ENCODE measurements at places on chromosomes 16 and 17.

- DNase-seq = no peak
Measured at GRCh38 chr17:17455173-17455572, 21.6 kb upstream of the MED9 start.

- no peak for DNase-seq
Measured at GRCh38 chr16:83215406-83216001, 588.7 kb downstream of the CDH13 start.

DNA sequence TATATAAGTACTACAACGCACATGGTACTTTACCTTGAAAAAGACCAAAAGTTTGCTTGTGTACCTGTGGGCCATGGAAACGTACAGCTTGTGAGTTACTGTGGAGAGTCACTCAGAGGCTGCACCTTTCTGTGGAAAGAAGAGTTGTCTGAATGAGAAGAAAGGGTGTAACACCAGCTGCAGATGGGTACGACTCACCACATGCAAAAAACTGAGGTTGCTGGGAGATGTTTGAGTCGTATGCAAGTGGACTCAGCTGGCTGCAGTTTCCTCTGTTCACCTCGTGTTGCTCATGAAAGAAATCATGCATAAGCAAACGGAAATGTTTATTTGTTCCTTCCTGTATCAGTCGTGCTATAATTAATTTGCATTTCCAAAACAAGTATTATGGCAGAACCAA is 22.4 kb upstream of the DYNLRB2 start:
- DNase-seq = no peak

DNA sequence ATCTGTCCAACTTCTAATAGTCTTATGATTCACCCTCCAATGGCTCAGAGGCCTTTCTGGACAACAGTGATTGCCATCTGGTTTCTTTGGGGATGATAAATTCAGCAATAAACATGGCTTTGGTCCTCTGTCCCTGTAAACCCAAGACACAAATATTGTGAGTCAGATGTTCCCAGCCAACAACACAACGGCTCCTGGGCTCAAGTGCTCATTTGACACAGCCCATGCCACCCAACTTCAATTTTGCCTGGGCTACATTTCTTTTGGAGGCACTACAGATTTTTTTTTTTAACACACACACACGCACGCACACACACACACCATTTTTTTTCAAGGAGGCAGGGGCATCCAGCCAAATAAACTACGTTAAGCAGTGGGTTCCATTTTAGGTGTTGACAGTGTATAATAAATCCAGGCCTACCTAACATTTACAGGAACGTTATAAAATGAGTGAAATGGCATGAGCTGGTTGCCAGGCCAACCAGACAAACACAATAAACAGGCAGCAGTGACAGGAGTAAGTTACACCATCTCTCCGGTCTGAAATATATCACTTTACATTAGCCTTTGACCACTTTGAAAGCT is 939.9 kb upstream of the SOX9 start:
- DNase-seq = no peak

DNA sequence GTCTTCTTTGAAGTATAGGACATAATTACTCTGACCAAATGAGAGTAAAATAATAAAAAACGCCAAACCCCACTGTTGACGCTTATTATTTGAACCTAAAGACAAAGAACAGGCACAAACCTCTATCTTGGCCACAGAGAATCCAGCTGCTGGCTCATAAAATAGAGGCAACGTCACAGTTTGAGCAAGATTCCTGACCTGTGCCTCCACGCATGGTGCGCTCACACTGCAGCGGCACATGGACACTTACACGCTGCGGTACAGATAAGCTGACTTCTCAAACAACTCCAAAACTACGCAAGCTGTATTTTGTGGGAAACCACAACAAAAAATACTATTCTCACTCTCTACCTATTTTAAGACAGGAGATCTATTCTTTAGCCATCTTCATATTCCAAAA is 38.8 kb upstream of the TRAP1 start:
- DNase-seq = no peak

DNA sequence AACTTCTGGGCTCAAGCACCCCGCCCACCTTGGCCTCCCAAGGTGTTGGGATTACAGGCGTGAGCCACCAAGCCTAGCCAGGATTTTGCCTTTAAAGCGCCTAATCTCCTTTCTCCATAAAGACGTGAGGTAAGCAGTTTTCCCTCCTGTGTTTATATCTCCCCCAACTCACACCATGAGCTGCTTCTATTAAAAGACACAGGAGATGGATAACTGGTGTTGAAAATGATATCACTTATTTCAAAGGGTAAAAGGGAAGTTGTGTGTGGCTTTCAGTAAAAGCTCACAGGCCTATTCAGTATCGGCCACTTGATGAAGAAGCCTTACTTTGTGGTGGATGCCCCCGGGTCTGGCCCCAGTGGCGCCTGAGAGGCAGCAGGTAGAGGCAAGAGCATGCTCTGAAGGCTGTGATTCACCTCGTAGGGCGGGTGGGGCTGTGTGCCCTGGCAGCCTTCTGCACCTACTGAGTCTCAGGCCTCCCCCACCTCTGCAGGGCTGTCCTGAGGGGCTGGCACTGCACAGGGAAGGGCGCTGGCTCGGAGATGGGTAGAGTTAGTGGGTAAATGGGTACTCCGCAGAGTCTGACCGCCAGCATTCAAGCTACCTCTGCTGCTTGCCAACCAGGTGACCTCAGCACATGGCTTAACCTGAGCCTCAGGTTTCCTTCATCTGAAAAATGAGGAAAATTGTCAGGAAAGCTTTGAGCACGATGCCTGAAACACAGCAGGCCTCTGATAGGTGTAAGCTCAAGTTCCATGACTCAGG is 146.8 kb downstream of the CLEC16A start:
- DNase-seq = no peak

DNA sequence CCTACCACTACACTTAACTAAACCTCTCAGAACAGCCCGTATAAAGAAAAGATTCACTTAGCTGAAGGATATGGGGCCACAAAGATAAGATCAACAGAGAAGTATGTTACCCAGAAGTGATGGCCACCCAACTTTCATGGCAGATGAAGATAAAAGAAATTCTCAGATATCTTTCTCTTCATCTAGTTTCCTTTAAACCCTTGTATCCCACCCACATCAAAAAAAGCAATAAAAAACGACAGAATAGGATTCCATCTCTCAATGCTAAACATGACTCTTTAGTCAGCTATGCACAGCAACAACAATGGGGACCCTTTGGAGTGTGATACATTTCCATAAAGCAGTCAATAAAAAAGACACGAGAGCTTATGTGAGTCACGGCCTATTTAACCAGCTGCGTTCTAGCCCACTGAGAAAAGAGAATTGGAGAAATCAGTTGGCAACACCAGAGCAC is 86.6 kb downstream of the SNX11 start:
- no peak for DNase-seq

DNA sequence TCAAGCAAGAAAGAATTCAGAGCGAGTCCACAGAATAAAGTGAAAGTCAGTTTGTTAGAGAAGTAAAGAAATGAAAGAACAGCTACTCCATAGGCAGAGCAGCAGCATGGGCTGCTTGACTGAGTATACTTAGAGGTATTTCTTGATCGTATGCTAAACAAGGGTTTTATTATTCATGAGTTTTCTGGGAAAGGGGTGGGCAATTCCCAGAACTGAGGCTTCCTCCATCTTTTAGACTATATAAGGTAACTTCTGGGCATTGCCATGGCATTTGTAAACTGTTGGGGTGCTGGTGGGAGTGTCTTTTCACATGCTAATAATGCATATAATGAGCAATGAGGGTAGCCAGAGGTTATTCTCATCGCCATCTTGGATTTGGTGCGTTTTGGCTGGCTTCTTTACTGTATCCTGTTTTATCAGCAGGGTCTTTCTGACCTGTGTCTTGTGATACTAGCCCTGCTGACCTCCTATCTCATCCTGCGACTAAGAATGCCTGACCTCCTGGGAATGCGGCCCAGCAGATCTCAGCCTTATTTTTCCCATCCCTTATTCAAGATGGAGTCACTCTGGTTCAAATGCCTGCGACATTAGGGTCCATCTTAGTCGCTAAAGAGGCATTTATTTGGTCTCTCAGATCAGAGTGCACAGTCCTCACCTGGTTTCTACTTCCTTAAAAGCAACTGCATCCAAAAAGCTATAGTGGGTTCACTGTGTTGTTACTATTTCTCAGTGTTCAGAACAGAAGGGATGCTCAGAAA is 100.6 kb upstream of the CACNG5 start:
- no peak for DNase-seq

DNA sequence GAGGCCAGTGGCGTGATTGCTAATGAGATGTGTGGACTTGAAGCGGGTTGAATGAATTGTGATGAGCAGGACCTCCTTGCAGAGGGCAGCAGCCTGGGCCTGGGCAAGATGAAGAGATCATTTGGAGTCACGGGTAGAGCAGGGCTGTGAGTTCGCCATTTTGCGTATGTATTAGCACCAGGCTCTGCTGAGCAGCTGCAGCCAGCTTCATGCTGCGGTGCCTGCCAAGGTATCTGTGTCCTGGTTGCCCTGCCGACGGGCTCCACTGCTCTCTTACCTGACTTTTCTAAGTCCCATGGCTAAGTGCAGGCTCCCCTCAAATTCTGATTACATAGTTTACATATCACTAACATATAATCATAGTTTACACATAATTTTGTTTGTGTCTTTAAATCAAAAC is 295.7 kb downstream of the SNX29 start:
- DNase-seq = no peak

- DNase-seq = no peak
Measured at GRCh38 chr16:75928295-75928694, 202.0 kb upstream of the CPHXL start.

DNA sequence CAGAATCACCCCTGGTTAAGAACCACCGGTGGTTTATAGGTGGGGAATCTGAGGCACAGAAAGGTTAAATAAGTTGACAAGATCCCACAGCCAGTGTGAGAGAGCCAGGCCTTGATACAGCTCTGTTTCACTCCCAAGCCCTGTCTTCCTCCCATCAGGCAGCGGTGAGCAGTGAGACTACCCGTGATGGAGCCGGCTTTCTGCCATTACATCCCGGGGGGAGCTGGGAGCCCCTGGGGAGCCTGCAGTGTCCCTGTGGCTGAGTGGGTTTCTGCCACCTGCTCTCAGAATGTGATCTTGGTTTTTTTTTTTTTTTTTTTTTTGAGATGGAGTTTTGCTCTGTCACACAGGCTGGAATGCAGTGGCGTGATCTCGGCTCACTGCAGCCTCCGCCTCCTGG is 66.4 kb downstream of the ABCC1 start:
- DNase-seq = no peak

DNA sequence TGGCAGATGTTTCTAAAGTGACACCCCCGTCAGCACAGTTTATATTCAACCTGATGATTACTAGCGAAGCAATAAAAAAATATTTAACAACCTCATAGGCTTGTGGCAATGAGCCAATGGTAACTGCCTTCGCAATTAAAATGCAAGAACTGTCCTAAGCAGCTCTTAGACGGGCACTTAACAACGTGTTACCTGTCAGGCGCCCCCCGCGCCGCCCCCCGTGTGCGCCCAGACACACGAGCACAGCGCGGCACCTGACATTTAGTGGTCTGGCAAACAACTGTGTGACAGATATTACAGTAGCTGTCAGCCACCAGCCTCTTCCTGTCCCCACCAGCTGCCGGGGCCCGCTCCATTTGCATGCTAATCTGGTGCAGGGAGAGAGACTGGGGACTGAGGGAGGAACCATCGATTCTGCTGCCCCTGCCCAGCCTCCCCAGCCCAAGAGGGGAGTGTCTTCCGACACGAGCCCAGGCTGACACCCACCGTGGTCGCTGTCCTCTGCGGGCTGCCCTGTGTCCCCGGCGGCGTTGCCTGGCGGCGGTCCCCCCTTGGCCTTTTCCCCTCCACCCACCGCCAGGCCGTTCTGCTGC is 12.7 kb downstream of the NDUFAF8 start:
- no peak for DNase-seq

DNA sequence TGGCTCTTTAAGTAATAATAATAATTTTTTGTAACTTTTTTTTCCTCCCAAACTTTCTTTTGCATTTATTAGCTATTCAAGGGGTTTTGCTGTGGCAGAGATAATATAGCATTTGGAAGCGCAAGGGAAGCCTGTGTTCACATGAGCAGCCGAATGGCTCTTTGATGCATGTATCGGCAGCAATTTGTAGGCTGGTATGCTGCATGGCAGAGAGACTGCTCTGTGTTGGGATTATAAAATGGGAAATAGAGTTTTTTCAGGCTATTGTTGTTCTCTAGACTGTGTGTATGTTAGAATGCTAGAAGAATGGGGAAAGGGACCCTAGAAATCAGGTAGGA is 94.6 kb upstream of the SALL1 start:
- DNase-seq = no peak

DNA sequence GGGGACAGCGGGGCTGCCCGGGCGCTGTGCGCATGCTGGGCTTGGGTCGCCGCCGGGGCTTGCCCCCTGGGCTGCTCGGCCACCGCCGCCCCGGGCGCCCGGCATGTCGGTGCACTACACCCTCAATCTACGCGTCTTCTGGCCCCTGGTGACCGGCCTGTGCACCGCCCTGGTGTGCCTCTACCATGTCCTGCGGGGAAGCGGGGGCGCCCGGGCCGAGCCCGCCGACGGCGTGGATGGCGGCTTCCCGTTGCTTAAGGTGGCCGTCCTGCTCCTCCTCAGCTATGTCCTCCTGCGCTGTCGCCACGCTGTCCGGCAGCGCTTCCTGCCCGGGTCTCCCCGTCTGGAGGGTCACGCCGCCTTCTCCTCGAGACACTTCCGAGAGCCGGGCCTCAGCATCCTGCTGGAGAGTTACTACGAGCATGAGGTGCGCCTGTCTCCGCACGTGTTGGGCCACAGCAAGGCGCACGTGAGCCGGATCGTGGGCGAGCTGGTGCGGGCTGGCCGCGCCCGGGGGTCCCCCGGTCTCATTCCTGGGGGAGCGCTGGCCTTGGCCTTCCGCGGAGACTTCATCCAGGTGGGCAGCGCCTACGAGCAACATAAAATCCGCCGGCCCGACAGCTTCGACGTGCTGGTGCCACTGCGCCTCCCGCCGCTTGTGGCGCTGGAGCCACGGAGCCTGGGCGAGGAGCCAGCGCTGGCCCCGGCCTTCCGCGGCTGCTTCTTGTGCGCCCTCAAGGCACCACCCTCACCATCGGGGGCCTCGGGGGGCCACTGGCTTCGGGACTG is 789 bp downstream of the ITPRIPL2 start:
- DNase-seq = no peak

- no peak for DNase-seq
Measured at GRCh38 chr16:86580791-86581170, 2.4 kb downstream of the FOXL1 start.

GRCh38 chr16:4675864-4676786 is 17.2 kb upstream of the NUDT16L1 start:
- no peak for DNase-seq

DNA sequence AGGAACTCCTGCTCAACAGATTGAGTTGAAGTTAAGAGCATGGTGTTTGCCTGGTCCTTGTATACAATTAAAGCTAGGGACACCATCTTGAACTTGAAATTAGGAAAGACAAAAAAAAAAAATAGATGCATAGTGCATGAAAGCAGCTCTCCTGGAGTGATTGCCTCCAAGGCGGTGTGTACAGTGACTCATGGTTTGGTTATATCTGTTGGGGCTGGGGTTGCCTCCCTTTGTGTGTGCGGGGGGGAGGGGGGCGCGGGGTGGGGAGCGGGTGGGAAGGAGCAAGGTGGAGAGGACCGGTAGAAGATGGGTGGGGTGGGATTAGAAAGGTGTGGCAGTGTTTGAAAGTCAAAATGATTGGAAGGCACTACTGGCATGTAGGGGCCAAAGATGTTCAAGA is 3.4 kb downstream of the TMED6 start:
- no peak for DNase-seq

Measured in stimulated activated CD8-positive, alpha-beta memory T cell treated with anti-CD3 and anti-CD28 coated beads, Interleukin-15, amount 100 ng/mL, for 4 hours (primary cell).